ENCODE measurements at places on chromosomes 11 and 22. TPM values are rescaled to one million over a fixed set of nuclear protein-coding genes. Genes with fewer than 3 reads are reported as not detected.

GRCh38 chr11:75792997-75793800, 21.8 kb upstream of the UVRAG start:
- DNase-seq, result no peak

Gene NXPE2
- 3.5 TPM for polyA plus RNA-seq

- DNase-seq, result no peak
Measured at GRCh38 chr11:34865261-34865660, 50.9 kb downstream of the APIP start.

Gene SAA1
- polyA plus RNA-seq, result 250 TPM

DNA sequence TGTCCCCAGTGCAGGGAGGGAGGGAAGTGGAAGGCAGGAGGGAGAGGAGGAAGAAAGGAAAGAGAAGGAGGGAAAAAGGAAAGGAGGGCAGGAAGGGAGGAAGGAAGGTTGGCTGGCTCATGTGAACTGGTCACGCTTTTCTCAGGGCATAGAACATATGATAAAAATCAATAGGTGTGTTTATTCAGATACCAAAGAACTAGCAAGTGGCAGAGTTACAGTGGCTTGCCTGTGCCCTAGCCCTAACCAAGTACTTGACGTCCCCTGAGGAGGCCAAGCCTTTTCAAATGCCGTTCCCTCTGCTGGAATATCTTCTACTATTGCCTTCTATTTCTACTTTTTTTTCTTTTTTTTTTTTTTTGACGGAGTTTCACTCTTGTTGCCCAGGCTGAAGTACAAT, 33.5 kb downstream of the CHRDL2 start:
- no peak for DNase-seq

Gene OR2AG2
- polyA plus RNA-seq, result not detected

DNA sequence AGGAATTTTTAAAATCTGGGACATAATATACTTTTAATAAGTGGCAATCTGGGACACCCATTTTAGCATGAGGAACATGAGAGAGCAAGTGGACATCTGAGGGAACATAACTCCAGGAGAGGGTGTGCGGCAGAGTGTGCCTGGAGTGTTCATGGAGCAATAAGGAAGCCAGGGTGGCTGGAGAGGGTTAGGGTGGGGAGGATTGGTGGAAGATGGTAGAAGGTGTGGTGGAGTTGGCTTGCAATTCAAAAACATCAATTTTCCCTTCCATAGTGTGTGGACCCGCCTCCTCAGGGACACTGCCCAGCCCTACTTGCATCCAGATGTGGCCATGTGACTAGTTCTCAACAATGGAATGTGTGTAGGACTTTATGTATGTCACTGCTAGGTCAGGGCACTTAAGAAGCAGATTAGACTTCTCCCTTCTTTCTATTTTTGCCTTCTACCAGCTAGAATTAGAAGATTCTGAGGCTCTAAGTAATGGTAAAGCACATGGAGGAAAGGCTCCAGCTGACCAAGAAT, 4.4 kb upstream of the DENND5A start:
- peak; percentile 25 for DNase-seq

Gene AHNAK
- 82.3 TPM for polyA plus RNA-seq
